RWPE1 (cell line): ENCODE measurements at places on chromosomes 6 and 20.

DNA sequence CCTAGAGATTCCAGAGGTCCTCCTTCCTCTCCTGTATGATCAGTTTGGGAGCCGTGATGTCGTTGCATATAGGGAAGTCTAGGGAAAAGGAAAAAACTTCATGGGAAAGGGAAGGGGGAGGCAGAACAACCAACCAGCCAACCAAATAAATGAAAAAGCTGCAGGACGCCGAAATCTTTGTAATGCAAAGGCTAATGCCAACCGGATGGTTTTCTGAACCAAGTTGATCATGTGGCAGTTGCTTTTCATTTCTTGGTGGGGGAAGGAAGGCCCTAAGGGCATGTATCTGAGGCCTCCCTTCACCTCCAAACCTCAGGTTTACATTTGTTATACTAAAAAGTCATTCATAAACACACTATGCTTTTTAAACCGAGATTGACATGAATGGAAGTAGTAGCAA, 167.2 kb downstream of the ARID1B start:
- DNase-seq: no peak

- no peak for DNase-seq
Measured at GRCh38 chr6:110858562-110859214, 15.9 kb upstream of the AMD1 start.

DNA sequence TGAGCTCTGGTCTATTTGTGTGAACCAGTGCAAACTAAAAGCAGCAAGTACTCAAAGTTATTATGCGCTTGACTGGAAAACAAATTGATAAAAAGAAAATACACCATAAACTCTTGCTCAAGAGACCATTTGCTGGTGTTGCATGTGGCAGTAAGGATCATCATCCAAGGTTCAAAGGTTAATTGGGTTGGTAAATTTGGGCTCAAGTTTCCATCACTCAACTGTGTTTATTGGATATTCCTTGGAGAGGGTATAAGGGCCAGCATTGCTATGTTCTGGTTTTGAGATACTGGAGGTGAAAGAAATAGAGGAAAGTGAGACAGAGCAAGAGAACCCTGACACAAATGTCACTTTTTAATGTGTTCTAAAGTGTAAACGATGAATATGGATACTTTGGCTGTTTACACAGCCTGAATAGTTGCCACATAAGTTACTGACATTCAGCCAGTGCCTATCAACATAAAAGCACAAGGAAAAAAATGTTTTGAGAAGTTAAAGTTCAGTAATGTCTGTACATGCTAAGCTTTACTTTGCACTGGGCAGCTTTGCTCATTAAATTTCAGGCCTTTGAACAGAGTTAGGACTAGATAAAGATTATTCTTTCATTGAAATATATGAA, 736.1 kb downstream of the HDGFL1 start:
- DNase-seq: no peak

- DNase-seq: no peak
Measured at GRCh38 chr6:33630014-33630413, 8.9 kb downstream of the ITPR3 start.
